WTC11 (cell line): ENCODE measurements at places on chromosomes 1 and 21. TPM values are rescaled to one million over a fixed set of nuclear protein-coding genes. Genes with fewer than 3 reads are reported as not detected.

OR2L8 gene
- not detected in 3 replicates for total RNA-seq

GRCh38 chr1:113859478-113860175, 11.9 kb downstream of the PTPN22 start:
- DNase-seq = no peak

- DNase-seq = no peak
Observed at GRCh38 chr1:116279715-116280114, 93.3 kb upstream of the ATP1A1 start.

DNA sequence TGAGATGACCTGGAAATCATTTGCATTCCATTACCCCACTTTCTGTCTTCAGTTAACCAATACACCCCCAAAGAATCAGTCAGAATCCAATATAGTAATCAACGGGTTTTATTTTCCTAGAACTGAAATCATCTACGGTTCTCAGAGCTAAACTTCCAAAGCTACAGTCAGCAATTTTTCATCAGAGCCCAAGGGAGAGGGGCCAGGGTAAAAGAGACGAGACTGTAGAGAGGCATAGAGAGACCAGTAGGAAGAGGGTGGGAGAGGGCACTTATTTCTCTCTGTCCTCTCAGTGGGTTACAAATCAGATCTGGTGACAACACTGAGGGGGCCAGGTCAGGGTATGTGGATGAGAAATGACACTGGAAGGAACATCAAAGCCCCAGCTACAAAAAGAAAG, 1.1 kb upstream of the MRPL24 start:
- DNase-seq = no peak

- DNase-seq = peak; percentile 35
Observed at GRCh38 chr1:171801487-171801891, 20.0 kb downstream of the METTL13 start.

DNA sequence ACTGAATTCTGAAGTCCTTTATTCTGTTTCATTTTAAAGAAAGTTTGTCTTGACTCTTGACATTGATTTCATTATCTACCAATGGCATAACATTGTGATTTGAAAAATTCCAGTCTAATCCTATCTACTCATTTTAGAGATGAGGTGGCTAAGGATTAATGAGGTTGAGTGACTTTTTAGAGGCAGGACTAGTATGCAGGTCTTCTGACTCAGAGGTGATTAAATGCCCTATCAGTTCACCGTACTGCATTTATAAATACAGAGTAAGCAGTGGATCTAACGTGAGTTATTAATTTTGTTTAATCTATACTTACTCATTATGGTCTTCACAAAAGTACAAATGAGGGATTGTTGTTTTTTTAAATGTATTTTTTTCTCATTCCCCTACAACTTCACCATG, 277.6 kb downstream of the PTBP2 start:
- DNase-seq = no peak

SLFNL1 gene
- 0.05 TPM in 1 of 3 replicates, not detected in the others for total RNA-seq

NKAIN1 gene
- total RNA-seq = 34.0 to 36.8 TPM (median 35.3 TPM) in 3 replicates
